ENCODE measurements at places on chromosomes 13 and 19.

- DNase-seq = no peak
Observed at GRCh38 chr13:57925751-57926150, 294.2 kb downstream of the PCDH17 start.

- no peak for DNase-seq
Observed at GRCh38 chr19:56712611-56713276, 41.2 kb upstream of the ZNF835 start.

GRCh38 chr13:32224916-32225315 lies 90.2 kb downstream of the ZAR1L start:
- no peak for DNase-seq

- no peak for DNase-seq
Observed at GRCh38 chr19:33301900-33302174, 497 bp downstream of the CEBPA start.

- DNase-seq = peak; percentile 67
Observed at GRCh38 chr19:782185-782877, 14.9 kb upstream of the PTBP1 start.

DNA sequence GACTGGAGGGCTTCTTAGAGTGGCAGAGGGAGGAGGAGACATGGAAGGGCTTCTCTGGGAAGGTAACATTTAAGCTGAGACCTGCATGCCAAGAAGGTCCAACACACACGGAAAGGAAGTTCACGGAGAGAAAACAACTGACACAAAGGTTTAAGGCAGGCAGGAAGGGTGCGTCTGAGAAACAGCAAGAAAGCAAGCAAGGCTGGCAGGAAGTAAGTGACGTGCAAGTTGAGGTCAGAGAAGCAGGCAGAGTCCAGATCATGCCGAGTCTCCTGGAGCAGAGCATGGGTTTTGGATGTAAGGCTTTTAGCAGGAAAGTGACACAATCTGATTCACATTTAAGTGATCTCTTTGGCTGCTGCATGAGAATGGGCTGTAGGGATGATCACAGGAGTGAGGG lies 60.5 kb downstream of the ATP7B start:
- DNase-seq = no peak

GRCh38 chr19:13556552-13556951 lies 50.3 kb upstream of the CACNA1A start:
- no peak for DNase-seq

DNA sequence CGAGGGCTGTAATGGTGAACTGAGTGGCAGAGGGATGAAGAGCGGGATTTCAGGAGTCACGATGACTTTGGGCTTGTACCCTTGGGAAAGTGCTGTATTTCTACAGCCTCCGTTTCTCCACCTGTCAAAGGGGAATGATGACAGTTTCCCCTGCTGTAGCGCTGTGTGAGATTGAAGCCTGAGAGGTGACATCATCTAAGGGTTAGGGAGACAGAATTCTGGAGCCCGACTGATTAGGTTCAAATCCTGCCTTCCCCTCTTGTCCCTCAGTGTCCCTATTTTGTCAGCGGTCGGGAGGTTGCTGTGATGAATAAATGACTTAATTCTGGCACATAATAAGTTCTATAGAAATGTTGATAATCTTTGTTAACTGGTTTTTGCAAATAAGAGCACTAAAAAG lies 693 bp downstream of the MRPL4 start:
- no peak for DNase-seq

DNA sequence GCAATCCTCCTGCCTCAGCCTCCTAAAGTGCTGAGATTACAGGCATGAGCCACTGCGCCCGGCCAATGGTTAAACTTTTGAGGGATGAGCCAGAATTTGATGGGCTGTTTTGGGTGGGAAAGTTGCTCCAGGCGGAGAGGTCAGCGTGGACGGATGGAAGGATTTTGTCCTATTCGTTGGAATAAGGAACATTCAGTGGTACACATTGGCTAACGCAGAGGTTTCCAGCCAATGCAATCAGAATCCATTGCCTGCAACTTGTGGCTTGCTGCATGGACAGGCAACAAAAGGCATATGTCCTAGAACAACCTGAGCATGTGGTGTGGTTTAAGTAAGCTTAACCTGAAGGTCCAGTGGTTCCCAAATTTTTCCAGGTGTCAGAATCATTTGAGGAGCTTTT lies 35.5 kb upstream of the C1QTNF9 start:
- DNase-seq = no peak

- no peak for DNase-seq
Observed at GRCh38 chr13:111161601-111162600, 46.8 kb downstream of the ARHGEF7 start.

DNA sequence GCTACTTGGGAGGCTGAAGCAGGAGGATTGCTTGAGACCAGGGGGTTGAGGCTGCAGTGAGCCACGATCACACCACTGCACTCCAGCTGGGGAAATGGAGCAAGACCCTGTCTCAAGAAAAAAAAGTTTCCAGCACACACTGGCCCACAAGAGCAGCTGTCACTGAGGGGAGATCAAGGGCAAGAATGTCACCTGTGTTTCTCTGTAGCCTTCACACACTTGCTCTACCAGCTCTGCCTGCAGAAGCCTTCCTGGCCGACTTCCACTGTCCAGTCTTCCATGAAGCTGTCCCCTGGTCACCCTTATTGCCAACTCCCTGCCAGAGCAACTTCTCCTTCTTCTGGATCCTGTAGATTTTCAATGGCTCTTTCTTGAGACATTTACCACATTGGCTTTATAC lies 158.0 kb downstream of the KCTD15 start:
- DNase-seq = no peak

- no peak for DNase-seq
Observed at GRCh38 chr19:45418802-45419201, 4.9 kb downstream of the ERCC1 start.

- DNase-seq = no peak
Observed at GRCh38 chr19:21608571-21608970, 103.2 kb downstream of the ZNF429 start.

GRCh38 chr13:33152389-33152788 lies 133.2 kb downstream of the STARD13 start:
- DNase-seq = no peak

DNA sequence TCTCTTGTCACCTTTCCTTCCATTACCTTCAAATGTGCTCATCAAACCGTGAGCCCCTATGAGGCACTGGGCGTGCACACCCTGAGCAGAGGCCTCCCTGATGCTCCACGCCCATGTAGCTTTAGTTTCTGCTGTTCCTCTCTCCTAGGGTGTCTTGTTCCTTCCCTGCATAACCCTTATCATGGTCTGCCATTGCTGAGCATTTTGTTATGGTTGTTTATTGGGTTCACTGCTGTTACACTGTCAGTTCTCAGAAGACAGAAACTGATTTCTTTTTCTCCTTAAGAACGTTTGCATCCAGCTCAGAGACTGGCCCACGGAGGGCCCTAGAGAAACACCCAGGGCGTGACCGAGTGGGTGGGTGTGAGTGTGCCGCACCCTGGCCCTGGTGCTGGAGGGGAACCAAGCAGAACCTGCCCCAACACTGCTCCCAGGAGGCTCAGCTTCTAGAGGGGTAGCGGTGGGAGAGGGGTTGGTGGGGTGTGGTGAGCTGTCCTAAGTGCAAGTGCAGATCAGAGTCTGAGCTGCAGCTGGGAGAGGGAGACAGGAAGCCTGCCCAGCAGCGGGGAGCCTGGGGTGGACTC lies 61.4 kb upstream of the URI1 start:
- DNase-seq = no peak

DNA sequence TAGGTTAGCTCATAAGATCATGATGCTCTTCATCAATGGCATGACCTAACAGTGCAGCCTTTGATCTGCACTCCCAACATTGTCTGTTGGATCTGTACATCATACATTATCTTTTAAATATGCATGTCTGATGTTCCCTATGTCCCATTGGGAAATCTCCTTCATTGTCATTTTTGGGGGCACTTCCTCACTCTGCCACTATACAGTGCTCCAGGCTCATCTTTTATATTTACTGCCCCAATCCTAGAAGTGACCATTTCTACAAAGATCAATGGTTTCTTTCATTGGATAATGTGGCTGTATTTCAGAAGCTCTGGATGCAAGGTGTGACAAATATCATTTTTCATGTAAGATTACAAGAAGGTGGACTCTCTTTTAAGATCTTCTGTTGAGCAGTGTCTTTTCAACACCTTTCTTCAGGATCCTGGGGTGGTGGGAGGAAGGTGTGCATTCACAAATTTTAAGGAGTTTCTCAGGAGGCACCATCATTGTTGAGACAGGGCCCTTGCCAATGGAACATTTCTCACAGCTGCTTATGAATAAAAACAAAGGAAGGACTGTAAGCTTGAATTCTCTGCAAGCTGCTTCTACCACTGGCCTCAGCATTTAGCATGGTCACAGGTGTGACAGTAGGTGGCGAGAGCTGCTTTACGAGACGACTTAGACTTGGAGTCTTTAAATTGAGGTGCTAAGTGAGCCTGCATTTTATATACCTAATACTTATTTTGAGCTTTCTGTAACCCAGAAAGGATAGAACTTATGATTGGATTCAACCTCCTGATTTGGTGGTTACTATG lies 403.0 kb downstream of the LMO7 start:
- DNase-seq = no peak

- DNase-seq = peak; percentile 91
Observed at GRCh38 chr13:59111751-59112171, 1052.0 kb downstream of the DIAPH3 start.

All from fibroblast of skin of abdomen (primary cell).